ENCODE measurements at places on chromosomes 4 and X. TPM values are rescaled to one million over a fixed set of nuclear protein-coding genes. Genes with fewer than 3 reads are reported as not detected.

CTSO gene
- total RNA-seq: 1.5 TPM

ENPP6 gene
- total RNA-seq: not detected

LINC00632 gene
- total RNA-seq: 2.0 TPM

SOWAHB gene
- total RNA-seq: not detected

FGF5 gene
- 0.32 TPM for total RNA-seq

MAGEA1 gene
- total RNA-seq: 0.23 TPM
